ENCODE measurements at places on chromosomes 16 and 17. TPM values are rescaled to one million over a fixed set of nuclear protein-coding genes. Genes with fewer than 3 reads are reported as not detected.

- no peak for DNase-seq
These were observed 215.2 kb upstream of the WSCD1 start for GRCh38 chr17:5854871-5855554.

- no peak for DNase-seq
These were observed 68.2 kb downstream of the IRX5 start for GRCh38 chr16:54998834-54999233.

GRCh38 chr16:21159281-21159951, 942 bp downstream of the LDAF1 start:
- DNase-seq, result no peak

DNA sequence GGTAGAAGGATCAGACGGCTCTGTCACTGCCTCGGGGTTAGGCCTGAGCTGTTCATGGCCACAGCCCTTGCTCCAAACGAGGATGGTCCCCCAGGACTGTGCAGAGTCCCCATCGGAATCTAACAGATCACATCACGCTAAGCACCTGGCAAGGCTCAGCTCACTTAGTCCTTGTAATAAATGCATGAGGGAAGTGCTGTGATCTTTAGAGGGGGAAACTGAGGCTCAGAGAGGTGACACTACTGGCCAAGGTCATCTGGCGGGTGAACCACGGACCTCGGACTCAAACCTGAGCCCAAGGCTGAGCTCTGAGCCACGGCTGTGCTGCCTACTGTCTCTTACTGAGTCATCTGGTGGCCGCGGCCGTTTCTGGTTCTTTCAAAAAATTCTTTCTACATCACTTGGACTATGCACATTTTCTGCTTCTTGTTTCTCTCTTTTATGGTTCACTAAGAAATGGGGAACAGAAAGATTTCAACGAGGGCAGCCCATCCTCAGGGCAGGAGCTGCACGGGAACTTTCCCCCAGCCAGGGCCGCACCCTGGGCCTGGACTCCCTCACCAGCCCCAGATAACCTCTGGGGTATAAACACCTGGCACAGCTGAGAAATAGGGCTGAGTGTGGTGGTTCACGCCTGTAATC, 55.6 kb downstream of the COTL1 start:
- no peak for DNase-seq

KRTAP4-6 gene
- total RNA-seq, result not detected
